ENCODE measurements at places on chromosomes 12 and 14.

- DNase-seq = no peak
These were observed 4.7 kb downstream of the LTB4R start for GRCh38 chr14:24315807-24316596.

- no peak for DNase-seq
These were observed 191.6 kb upstream of the NUDT4 start for GRCh38 chr12:93186131-93186530.

DNA sequence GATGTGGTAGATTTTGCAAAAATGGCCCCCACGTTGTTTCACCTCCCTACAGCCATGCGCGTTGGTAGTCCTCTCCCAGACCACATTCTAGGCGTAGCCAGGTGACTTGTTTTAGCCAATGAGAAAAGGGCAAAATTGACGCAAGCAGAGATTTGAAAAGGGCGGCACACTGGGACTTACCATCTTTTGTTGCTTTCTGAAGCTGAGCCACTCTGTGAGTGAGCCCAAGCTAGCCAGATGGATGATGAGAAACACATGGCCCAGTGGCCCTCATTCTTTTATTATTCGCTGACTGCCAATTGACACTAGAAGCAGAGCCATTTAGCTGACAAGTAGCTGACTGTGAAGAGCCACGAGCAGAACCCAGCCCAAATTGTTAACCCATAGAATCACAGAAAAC, 142.0 kb upstream of the GZMB start:
- no peak for DNase-seq

DNA sequence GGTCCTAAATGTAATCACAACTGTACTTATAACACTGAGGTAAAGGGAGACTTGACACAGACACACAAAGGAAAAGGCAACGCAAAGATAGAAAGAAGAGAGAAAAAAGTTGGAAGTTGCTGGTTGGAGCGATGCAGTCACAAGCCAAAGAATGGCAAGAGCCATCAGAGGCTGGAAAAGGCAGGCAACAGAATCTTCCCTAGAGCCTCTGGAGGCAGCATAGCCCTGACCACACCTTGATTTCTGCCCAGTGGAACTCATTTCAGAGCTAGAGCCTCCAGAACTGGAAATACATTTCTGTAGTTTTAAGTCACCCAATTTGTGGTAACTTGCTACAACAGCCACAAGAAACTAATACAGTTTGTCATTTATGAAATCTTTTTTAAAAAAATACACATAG, 89.2 kb downstream of the PUS7L start:
- no peak for DNase-seq

DNA sequence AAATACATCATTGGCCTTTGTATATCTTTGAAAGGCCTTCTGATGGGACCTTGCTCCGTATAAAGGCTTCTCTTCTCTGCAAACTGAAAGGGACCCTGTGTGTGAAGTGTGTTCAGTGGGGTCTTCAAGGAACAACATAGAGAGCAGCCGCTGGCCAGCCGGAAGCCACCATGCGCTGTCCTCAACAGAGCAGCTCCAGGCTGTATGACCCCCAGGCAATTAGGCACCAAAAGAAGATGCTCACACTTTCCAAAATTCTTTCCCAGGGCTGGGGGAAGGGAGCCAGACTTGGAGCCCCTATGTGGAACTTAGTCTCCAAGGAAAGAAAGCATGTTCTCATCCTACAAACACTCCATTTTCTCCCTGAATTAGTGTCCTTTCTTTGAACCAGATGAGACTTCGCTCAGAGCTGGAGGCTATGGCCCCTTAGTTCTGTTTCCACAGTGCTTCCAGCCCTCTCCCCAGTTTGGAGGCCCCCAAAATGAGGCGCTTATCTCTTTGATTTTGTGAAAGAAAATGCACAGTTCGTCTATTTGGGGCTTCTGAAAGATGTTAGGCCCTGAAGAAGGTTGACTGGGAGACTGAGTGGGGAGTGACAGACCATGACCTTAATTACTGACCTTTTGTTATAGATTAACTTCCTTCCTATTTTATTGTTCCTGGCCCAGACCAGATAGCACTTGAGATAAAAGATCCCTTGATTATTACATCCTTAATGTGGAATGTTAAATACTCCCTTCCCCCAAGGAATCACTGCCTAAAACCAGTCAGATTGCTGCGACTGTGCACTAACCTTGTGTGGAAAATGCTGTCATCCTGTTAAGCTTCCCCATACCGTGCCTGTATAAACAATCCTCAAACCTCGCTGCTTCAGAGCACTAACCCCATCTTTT, 128.3 kb upstream of the FGD4 start:
- DNase-seq = no peak

DNA sequence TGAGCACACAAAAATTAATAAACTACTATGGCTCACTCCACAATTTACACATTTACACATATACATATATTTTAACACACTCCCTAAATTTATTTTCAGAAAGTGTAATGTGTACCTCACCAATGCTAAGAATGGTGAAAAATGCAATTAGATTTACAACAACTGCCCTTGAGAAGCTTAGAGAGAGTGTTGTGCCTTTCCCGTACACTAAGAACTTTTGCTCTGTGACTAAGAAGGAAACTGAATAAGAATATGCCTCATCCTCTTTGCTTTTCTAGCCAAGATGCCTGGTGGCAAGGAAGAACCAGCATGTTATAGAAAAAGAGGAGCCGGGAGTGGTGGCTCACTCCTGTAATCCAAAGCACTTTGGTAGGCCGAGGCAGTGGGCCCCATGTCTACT, 62.3 kb downstream of the SINHCAF start:
- no peak for DNase-seq

- no peak for DNase-seq
These were observed 22.9 kb upstream of the DHRS7 start for GRCh38 chr14:60188115-60188514.

DNA sequence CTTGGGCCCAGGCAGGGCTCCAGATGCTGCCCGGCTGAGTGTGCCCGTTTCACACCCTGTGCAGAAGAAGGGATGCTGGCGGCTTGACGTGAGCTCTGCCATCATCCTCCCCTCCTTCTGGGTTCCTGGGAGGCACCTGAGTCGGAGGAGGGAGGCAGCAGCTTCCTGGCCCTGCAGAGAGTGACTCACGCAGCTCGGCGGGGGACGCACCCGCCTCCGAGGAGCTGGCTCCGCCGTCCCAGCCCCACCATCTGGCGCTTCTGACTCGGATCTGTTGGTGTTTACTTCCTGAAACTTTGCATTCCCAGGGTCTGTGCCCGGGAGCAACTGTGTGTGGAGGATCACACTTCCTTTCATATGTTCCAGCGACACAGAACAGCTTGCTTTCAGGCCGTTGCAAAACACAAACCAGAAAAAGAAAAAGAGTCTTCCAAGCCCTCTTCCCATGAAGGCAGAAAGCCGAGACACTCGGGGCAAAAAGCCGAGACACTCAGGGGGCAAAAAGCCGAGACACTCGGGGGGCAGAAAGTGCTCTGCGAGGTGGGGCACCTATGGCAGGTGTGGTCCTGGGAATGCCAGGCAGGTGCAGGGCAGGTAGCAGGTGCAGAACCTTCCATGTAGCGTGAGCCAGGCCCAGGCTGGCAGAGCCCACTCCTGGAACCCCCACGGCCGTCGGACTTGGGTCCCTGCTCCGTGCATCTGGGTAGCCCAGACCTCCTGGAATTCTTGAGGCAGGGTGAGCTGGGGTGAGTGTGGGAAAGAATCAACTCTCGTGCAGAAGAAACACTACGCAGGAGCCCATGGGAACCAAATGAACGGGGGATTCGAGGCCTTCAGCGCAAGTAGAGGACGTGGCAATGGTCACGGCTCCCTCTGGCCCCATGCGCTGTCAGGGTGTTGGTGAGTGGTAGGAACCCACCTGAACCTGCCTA, 27.6 kb upstream of the GALNT9 start:
- no peak for DNase-seq

GRCh38 chr14:87067591-87067990, 925.4 kb downstream of the GALC start:
- DNase-seq = no peak

DNA sequence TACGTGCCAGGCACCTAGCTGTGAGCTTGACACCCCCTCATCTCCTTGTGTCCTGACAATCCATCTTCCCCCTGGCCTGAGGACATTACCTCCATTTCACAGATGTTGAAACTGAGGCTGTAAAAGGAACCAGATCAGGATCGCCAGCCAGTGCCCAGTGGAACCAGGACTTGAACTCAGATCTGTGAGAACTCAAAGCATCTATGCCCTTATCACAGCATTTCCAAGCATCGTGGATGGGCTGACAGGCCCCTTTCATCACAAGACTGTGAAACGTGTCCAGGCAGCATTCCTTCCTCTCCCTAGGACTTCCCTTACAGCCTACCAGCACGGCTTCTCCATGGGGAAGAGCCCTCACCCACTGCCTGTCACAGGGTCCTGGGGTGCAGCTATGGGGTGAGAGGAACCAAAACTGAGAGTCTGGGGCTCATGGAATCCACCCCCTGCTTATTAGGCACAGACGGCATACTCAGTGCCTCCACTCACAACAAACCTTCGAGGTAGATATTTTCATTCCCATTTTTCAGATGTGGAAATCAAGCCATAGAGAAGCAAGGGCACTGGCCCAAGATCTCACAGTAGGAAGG, 26.9 kb downstream of the CMKLR1 start:
- DNase-seq = no peak

DNA sequence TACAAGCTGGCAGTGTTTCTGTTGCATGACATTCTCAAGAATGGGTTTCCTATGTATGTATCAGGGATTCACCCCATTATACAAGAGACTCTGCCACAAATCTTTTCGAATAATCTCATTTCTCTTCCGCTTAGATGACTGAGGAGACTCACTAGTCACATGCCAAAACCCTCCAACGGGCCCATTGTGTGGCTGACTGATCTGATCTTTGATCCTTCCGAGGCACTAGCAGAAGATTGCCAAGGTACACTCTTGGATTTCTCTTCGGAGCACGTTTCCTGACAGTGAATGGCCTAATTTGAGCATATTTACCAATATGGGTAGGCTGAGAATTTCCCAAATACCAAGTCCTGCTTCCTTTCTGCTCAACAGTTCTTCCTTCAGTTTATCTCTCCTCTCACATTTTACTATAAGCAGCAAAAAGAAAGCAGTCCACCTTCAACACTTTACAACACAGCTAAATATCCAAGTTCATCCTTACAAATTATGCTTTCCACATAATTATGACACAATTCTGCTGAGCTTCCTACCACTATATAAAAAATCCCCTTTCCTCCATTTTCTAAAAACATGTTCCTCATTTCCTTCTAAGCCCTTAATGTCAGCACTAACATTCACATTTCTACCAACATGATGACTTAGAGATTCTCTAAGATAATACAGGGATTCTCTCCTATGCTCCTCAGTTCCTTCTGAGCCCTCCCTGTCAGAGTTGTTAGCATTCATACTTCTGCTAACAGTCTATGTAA, 11.0 kb downstream of the PRPH start:
- no peak for DNase-seq
